Activated naive CD8-positive, alpha-beta T cell treated with anti-CD3 and anti-CD28 coated beads for 36 hours (primary cell): ENCODE measurements at places on chromosomes 6 and 20.

DNA sequence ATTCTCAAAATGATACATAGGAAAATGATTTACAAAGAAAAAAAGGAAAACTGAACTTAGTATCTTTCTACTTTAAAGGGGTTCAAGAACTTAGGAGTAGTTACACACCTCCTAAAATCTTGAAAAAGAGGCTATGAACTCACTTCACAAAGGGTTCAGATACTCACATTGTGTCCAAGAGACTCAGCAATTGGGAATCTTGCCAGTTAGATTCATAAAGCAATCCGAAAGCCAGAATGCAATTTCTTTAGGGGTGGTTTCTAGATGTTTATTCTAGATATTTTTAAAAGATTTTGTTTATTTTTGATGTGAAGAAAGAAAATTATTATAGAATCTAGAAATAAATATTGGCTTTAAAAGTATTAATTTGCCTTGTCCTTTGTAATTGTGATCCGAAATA, 1.7 kb upstream of the MYB start:
- DNase-seq: no peak

- no peak for DNase-seq
These were observed 427.4 kb downstream of the UTRN start for GRCh38 chr6:144712541-144712940.

- DNase-seq: no peak
These were observed 53.8 kb downstream of the C6orf58 start for GRCh38 chr6:127630800-127631199.

- DNase-seq: no peak
These were observed 132.1 kb downstream of the JPH2 start for GRCh38 chr20:44054849-44055248.

DNA sequence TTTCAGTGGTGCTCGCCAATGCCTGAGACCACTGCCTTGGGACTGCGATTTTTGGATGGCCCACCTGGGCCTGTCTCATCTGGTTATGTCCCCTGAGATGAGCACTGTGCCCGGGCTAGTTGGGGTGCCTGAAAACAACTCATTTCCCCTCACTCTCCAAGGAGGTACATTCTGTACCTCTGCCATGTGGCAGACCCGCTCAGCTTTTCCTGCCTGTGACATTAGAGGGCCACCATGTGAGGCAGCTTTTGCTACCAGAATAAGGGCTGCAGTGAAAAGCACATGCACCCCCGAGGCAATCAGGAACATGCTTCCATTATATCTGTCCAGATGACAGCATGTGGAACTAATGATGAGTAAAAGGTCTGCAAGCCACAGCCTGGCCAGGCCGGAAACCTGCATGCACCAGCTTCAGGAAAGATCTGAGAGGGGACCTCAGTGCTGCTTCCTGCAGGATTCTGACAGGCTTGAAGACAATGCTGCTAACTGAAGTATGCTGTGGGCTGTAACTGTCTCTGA, 11.3 kb upstream of the SRSF6 start:
- no peak for DNase-seq

DNA sequence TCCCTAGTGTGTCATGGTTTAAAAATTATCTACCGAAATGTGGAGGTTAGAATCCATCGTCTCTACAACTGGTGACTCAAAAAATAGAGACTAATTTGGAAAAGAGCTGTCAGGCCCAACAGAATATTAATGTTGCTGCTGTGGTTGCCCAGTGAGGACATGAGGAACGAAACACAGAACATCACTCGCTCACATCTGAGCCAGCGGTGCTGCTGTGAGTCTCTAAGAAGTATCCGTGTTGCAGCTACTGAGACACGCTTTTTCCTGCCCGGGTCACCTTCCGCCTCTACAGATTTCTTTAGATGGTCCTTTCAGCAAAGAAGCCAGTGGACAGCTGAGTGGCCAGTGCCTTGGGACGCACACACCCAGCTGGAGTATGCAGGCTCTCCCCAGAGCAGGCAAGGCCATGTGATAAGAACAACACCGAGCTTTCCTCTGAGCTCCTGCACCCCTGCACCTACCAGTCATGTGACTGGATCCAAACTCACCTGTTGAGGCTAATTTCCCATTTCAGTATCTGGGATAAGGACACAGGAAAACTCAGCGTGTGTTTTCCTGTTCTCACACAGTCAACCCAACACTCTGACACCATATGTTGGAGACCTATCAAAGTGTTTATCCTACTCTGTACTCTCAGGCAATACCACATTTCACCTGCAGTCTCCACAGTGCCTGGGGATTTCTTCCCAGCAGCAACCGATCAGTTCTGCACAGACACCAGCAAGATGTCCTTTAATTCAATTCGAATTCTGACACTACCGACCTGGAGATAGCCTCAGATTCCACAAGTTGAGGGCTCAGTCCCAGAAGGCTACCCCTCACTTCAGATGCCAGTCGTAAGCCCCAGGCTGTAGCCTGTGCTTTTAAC, 119.0 kb upstream of the RPS6KA2 start:
- DNase-seq: no peak

GRCh38 chr6:101429270-101429669, 35.8 kb downstream of the GRIK2 start:
- DNase-seq: no peak

- no peak for DNase-seq
These were observed 18.9 kb downstream of the MANBAL start for GRCh38 chr20:37308086-37309050.
